ENCODE measurements at places on chromosomes 7 and 10. TPM values are rescaled to one million over a fixed set of nuclear protein-coding genes. Genes with fewer than 3 reads are reported as not detected.

DNA sequence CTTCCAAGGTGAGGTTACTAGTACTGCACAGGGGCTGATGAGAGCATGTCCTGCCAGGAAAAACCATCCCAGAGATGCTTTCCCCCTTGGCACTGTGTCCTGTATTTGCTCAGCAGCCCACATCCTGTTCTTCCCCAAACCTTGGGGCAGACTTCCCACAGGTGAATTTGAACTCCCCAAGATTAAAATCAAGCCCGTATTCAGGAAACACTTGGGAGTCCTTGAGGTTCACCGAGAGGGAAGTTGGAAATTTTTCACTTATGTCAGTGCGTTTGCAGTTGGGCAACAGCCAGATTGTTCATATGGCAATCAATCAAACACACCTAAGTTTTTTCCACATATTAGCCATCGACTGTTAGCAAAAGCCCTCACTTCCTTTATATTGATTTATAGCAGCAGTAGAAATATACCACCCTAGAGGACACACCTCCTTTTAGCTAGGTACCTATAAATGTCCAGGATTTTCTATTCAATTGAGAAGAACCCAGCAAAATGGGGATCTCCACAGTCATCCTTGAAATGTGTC, at the start of gene DMBT1:
Gene DMBT1, plus strand, starts transcription at position 476 of the 526 bp plus-strand sequence. Its CDS starts 17 bp downstream, at position 493.
- no peak for DNase-seq

DNA sequence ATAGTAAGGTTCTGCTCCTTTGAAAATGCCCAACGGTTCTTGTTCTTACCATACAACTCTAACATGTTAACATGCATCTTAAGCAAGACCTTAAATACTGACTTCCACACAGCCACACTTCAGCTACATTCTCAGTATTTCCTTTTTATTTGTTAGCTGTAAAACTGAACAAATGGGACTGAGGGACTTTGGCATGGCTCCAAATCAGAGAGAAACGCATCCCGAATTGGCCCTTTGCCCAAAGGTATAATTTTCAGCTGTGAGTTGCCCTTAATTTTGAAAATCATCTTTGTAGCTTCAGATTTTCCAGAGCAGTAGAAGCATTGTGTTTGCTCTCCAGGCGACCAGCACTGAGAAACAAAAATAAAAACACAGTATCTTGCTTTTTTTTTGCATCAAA, 56.4 kb downstream of the NEUROD6 start:
- no peak for DNase-seq

Gene SPDYE11
- not detected for total RNA-seq

Gene CDHR3
- total RNA-seq = 9.2 TPM

DNA sequence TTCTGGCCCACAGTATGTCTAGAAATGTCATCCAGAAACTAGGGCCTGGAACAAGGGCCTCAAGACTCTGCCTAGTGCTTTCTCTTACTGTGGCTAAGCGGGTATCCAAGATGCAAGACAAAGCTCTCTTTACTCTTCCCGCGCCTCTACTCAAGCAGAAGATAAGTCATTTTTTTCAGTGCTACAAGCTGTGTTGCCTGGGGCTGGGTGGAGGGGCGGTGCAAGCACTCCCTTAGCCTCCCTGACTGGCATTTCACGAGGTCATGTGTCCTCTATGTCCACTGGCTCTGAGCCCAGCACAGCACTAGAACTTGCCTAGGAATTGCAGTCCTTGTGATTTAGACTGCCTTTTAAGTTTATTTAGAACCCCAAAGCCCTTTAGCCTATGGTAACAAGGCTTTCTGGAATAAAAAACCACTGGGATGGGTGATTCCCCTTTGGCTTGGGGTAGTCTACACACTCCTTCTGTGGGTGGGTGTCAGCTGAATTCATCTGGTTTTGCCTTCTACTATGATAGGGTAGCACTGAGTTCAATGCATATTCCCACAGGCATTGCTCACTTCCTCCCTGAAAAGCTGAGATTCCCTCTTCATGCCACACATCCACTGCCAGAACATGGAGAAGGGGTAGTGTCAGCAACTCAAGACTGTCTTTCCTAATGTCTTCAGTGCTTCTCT, 371.8 kb upstream of the KCND2 start:
- no peak for DNase-seq

DNA sequence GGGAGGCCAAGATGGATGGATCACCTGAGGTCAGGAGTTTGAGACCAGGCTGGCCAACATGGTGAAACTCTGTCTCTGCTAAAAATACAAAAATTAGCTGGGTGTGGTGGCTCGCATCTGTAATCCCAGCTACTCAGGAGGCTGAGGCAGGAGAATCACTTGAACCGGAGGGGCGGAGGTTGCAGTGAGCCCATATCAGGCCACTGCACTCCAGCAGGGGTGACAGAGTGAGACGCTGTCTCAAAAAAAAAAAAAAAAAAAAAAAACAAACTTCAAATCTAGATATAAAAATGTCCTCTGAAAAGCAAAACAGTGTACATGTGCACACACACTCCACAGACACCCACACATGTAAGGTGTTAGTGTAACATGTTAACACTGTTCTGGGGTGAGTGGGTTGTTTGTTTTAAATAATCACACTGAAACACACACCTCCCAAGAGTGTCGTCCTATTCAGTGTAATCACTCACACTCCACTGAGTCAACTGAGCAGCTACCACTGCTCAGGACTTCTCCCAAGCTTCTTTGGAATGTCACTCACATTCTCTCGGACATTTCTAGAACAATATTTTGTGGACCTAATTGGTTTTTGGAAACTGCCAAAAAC, 12.8 kb upstream of the RGS10 start:
- DNase-seq = no peak

GRCh38 chr10:17354781-17355180, 99.6 kb downstream of the ST8SIA6 start:
- DNase-seq = no peak

Gene SEC24C
- 153 TPM for total RNA-seq

Gene FAM13C
- not detected for total RNA-seq

DNA sequence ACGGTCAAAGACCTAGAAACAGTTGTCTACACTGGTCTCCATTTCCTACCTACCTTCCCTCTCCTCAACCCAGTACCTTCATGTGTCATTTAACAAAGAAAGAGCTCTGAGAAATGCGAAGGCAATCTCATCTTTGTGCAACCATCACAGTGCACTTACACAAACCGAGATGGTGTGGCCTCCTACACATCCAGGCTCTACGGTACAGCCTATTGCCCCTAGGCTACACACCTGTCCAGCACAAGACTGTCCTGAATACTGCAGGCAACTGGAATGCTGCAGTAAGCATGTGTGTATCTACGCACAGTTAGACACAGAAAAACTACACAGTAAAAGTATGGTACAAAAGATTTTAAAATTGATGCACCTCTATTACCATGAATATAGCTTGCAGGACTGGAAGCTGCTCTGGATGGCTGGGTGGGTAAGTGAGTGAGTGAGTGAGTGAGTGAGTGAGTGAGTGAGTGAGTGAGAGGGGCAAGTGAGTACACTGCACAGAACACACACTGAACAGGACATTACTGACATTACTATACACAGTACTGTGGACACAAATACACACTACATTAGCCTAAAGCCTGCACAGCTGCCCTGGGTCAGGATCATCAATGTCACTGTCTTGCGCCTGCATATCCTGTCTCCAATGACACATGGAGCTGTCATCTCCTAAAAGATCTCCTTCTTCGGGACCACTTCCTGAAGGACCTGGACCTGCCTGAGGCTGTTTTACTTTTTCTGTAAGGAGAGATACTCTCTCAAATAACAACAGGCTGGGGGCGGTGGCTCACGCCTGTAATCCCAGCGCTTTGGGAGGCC, 18.5 kb downstream of the ITGB1 start:
- no peak for DNase-seq

- DNase-seq = no peak
Observed at GRCh38 chr10:86367152-86367951, 757 bp upstream of the GRID1 start.

DNA sequence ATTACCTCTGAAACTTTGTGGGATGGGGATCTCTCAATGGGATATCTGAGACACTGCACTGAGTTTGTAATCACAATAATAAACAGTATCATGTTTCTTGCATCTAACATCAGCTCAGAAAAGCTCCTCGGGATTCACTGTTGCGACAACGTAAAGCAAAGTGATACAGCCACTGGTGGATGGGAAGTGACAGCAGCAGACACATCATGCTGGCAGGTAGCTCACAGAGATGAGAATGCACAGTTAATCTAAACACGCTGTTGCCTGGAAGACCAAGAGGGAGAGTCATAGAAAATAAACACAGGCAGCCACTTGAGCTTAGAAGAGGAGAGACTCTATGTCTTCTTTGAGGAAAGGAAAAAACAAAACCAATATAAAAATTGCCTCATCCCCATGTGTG, 513.8 kb downstream of the MAGI2 start:
- DNase-seq = no peak

Gene DDC
- not detected for total RNA-seq

DNA sequence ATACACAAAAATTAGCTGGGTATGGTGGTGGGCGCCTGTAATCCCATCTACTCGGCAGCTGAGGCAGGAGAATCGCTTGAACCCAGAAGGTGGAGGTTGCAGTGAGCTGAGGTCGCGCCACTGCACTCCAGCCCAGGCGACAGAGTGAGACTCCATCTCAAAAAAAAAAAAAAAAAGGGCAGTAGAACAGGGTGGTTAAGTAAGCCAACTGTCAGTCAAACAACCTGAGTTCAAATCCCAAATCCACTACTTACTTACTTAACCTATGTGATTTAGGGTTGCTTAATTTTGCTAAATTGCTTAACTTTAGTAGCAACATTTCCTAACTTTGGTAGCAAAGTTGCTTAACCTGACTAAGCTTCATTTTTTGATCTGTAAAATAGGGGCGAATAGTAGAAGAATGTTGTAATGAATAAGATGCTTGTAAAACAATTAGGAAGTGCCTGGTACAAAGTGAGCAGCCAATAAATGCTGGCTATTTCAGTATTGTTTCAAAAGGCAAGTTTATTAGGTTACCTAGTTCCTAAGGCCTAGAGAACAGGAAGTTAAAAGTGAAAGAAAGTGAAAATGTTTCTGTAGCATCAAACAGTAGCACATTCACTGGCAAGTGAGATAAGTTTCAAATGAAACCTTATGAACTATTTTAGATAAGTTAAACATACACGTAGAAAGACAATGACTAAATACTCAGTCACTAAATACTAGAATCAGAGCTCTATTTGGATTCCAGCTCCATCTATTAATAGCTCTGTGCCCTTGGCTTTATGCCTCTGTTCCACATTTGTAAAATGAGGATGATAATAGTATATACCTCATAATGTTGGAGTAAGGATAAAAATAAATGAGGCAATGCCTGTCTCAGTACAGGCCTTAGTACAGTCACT, 64.3 kb downstream of the HOXA1 start:
- peak; percentile 35 for DNase-seq

Gene TMEM178B
- total RNA-seq = not detected

GRCh38 chr10:91557651-91558111, 75.2 kb downstream of the PPP1R3C start:
- no peak for DNase-seq

DNA sequence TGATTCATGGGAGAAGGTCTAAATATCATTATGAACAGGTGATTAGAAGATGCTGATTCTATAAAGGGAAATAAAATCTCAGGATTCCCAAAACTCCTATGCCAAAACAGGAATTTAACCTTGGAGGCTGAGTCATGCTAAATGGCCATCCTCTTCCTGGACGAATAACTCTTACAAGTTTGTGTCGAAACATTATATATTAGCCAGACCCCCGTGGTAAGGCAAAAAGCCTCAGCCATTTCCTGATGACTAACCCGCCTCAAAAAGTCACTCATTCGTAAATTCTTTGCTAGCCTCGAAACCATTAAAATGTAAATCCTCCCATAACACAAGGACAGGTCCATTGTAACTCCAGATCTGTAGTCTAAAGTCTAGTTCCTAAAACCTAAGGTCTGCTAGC, 32.0 kb downstream of the CUL2 start:
- DNase-seq = no peak

GRCh38 chr10:78736926-78737630, 331.7 kb upstream of the ZMIZ1 start:
- no peak for DNase-seq

- DNase-seq = no peak
Observed at GRCh38 chr7:29043576-29043975, 85.4 kb upstream of the TRIL start.

GRCh38 chr7:45402480-45403218, 171.5 kb upstream of the ADCY1 start:
- DNase-seq = no peak

DNA sequence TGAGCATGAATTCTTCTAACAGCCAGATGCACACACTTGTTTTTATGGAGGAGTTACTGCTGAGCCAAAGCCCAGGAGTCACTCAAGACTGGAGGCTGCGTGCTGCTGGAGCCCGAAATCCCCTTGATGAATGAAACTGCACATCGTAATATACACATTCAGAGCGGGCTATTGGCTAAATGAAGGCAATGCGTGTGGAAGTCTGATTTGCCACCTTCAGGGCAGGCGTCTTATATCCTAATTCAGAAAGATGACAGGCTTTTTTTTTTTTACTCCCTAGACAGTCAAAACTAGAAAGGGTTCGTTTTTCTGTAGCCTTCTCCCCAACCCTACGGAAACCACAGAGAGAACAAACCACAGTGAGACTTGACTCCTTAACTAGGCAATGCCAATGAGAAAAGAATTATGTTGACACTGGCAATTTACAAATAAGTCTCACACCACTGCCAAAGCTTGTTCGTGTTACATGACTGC, 227.2 kb upstream of the KLF14 start:
- peak; percentile 39 for DNase-seq

DNA sequence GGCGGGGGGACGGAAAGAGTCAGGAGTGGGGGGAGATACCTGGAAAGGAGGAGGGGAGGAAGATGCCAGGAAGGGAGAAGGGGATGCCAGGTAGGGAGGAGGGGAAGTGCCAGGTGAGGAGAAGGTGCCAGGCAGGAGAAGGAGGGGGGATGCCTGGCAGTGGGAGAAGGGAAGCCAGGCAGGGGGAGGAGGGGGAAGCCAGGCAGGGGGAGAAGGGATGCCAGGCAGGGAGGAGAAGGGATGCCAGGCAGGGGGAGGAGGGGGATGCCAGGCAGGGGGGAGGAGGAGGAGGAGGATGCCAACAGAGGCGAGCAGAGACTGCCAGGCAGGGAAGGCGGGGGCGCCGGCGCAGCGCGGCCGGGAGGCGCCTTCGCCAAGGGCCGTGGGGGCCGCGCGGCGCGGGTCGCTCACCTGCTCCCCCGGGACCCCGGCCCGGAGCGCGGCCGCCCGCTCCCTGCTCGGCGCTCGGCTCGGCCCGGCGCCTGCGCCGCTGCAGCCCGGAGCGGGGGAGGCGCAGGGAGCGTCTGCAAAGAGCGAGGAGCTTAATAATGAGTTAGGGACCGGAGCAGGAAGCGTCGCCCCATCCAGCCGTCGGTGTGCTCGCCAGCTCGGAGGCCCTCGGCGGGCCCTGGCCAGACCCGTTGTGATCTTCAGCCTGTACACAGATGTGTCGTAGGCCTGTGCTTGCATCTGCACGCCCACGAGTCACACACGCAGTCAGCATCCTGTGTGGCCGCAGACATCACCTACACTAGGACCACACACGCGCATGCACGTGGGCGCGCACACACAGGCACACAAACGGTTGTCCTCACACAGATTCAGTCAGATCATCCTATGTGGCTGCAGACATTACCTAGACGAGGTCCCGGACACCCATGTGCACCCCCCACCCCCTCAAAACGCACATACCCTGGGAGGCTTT, 28.4 kb upstream of the SMARCD3 start:
- DNase-seq = peak; percentile 74

- no peak for DNase-seq
Observed at GRCh38 chr10:42637648-42638054, 719 bp downstream of the ZNF33B start.

GRCh38 chr7:68604541-68604940, 993.7 kb upstream of the AUTS2 start:
- DNase-seq = no peak

GRCh38 chr10:31708046-31708445, 220.6 kb downstream of the ARHGAP12 start:
- no peak for DNase-seq

Gene TLX1
- total RNA-seq = not detected
